ENCODE measurements at places on chromosomes 5 and 9. TPM values are rescaled to one million over a fixed set of nuclear protein-coding genes. Genes with fewer than 3 reads are reported as not detected.

PCDHGA4 gene
- total RNA-seq = 3.9 TPM

TTF1 gene
- 6.0 TPM for total RNA-seq

CETN3 gene
- 11.3 TPM for total RNA-seq

MAT2B gene
- total RNA-seq = 32.1 TPM

C9orf72 gene
- 4.0 TPM for total RNA-seq

DPYSL3 gene
- total RNA-seq = 48.8 TPM

GLRA1 gene
- not detected for total RNA-seq

PCDHA7 gene
- total RNA-seq = 0.09 TPM

DBH gene
- total RNA-seq = not detected

NAA35 gene
- total RNA-seq = 11.6 TPM

GTF2H2C gene
- 13.3 TPM for total RNA-seq

RASEF gene
- total RNA-seq = not detected

ABO gene
- not detected for total RNA-seq

All from pericardium fibroblast (primary cell).